ENCODE measurements at places on chromosomes 6 and 20.
A peak's percentile ranks its signal among the peaks of the same experiment; 100 is the strongest.

GRCh38 chr20:46507760-46508407, 5.5 kb downstream of the ZNF334 start:
- DNase-seq: no peak

- peak; percentile 20 for DNase-seq
These were observed 168.3 kb upstream of the SPACA1 start for GRCh38 chr6:87879132-87879861.

- peak; percentile 97 for DNase-seq
These were observed 409 bp upstream of the ATXN1 start for GRCh38 chr6:16761471-16762267.

DNA sequence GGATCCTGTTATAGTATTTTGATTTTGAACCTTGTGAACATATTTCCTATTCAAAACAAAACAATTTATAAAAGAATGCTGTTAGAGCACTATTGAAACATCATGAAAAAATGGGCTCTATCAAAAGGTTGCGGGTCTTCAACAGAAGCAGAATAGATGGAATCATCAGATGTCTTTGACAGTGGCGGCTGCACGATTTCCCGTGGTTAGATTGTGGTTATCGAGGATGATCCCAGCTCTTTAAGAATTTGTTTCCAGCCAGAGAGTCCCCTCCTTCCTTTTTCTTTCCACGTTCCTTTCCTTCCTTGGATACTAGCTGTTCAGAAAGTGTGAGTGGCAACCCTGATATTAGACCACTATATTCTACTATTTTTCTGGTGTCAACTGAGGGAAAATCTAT, 163.4 kb downstream of the FARS2 start:
- DNase-seq: peak; percentile 53

- no peak for DNase-seq
These were observed 10.8 kb upstream of the FOXC1 start for GRCh38 chr6:1598886-1599285.

GRCh38 chr6:85470023-85470410, 20.1 kb downstream of the NT5E start:
- peak; percentile 47 for DNase-seq

DNA sequence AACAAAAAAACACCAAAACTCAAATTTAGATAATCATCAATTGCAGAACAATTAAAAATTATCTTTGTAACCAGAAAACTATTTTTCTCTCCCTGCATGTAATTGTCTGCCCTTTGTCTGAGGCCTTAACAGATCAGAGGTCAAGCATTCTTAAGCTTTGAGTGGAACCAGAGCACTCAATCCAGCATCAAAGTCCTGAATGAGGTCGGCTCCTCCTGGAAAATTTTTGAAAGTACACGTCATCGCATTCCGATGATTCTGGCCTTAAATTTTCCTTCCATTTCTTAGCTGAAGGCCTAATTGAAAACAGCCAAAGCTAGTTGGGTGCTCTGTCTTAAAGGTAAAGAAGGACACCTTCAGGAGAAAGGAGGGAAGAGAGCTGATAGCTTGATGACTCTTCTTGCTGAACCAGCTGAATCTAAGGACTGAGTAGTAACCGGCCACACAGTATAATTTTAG, 510.2 kb upstream of the SULF2 start:
- DNase-seq: peak; percentile 97

DNA sequence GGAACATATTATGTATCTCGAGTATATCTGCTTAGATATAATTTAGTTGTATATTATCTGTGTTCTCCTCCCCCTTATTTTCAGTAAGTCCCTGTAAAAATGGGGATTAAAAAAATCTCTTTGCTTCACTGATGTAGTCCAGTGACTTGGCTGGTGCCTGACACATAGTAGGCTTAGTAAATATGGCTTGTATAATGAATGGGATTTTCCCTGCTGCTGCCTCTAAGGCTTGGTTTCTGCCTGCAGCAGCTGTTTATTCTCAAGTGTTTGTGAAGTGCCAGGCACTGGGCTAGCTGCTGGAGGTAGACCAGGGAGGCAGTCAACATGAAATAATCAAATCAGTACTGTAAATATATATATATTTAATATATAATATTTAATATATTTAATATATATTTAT, 1.6 kb upstream of the ZFP64 start:
- no peak for DNase-seq

DNA sequence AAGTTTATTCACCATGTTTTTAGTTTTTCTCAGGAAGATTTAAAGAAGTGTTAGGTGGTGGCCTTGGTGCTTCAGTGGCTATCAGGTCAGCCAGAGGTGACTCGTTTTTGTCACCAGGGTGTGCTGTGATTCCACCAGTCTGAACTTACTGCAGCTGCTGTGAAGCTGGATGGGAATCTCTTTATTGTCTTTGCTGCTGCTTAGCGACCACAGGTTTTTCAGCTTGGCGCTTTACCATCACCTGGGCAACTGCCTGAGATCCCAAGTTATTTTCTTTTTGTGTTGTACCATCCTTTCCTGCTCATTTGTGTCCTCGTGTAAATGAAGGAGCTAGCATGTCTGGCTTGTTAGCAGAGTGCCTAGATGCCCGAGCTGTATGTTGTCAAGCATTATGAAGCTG, 146.9 kb downstream of the MACROD2 start:
- peak; percentile 47 for DNase-seq

DNA sequence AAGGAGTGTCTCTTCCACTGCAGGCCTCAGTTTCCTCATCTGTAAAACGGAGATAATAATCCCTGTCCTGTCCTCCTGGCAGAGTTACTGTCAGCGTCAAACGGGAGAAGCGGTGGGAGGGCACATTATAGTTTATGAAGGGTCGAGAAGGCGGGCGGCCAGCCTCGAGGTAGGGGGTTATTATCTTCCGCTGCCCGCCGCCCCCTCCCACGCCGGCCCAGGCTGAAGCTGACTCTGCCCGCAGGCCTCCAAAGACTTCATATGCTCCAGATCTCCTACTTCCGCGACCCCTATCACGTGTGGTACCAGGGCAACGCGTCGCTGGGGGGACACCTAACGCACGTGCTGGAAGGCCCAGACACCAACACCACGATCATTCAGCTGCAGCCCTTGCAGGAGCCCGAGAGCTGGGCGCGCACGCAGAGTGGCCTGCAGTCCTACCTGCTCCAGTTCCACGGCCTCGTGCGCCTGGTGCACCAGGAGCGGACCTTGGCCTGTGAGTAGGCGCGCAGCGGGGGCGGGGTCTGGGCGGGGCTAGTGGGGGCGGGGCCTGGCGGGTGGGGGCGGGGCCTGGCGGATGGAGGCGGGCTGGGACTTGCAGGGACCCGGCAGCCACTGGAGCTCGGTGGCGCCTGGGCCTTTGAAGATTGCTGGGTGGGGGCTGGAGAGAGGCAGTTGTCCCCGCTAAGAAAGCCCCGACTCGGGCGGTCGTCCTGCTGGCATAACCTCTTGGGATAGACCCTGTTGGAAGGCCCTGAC, 2.8 kb downstream of the PROCR start:
- DNase-seq: no peak

- peak; percentile 40 for DNase-seq
These were observed at the start of gene PTCHD4 for GRCh38 chr6:48111143-48111506. Gene PTCHD4, minus strand, starts transcription at chr6:48111197. Its CDS starts 42,240 bp downstream, at chr6:48068957.

DNA sequence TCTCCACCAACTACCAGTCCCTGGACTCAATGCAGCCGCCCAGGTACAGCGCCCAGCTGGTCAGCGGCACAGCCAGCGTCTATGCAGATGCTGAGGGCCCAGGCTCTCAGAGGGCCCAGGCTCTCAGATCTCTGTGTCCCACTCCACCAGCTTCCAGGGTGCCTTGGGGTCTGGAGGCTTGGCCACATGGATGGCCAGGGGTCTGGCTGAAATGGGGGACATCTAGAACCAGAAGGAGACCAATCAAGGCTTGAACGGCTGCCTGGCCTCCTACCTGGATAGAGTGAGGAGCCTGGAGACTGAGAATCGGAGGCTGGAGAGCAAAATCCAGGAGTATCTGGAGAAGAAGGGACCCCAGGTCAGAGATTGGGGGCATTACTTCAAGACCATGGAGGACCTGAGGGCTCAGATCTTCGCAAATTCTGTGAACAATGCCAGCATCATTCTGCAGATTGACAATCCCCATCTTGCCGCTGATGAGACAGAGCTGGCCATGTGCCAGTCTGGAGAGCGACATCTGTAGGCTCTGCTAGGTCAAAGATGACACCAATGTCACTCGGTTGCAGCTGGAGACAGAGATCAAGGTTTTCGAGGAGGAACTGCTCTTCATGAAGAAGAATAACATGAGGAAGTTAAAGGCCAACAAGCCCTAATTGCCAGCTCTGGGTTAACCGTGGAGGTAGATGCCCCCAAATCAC, 44.1 kb upstream of the GRM4 start:
- DNase-seq: no peak

DNA sequence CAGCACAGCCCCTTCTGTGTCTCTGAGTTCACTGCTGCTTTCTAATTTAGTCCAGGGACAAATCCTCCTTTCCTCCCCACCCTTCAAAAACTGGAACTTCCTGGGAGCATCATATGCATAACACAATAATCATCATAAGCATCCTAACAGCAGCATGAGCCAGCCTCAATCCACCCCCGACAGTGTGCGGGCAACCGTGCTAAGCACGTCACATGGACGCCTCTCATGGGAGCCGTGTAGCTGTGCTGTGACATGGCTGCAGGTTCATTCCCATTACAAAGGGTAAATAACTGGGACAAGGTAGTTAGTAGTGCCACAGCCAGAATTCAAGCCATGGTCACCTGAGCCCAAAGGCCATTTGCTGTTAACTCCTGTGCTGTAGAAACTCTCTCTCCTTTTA, 24.5 kb upstream of the ULBP3 start:
- DNase-seq: no peak

- DNase-seq: no peak
These were observed 117.2 kb upstream of the ESR1 start for GRCh38 chr6:151690303-151690702.

DNA sequence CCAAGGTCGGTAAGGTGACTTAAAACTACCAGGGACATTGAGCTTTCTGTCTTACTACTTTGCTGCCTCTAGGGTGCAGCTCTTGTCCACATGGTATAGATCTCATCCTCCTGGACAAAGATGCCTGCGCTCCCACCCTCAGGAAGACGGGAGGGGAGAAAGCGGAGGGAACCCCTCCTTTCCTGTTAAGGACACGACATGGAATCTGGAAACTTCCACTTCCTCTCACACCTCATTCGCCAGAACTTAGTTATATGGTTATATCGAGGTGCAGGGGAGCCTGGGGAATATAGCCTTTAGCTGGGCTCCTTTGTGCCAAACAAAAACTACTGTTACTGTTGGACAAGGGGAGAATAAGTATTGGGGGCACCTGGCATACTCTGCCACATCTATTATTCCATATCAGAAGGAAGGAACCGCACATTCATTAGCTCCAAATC, 224.3 kb upstream of the TSHZ2 start:
- peak; percentile 33 for DNase-seq

- no peak for DNase-seq
These were observed 57.8 kb downstream of the PPP1R3G start for GRCh38 chr6:5142915-5143314.
